ENCODE measurements at places on chromosomes 11 and 22. TPM values are rescaled to one million over a fixed set of nuclear protein-coding genes. Genes with fewer than 3 reads are reported as not detected.

GRCh38 chr11:86802601-86803051 lies 2.3 kb downstream of the PRSS23 start:
- peaks cover 57% of the 10 kb centered on the region for H3K4me1 ChIP-seq
- peak; percentile 27 for DNase-seq
- peaks cover 51% of the 10 kb centered on the region for H3K27me3 ChIP-seq
- no peak overlapping the region for H3K4me3 ChIP-seq

GRCh38 chr11:57764566-57764965 lies 3.0 kb downstream of the CTNND1 start:
- no peaks in the 10 kb centered on the region for H3K36me3 ChIP-seq
- H3K4me1 ChIP-seq: peaks cover 2% of the 10 kb centered on the region
- H3K27ac ChIP-seq: no peak overlapping the region
- H3K4me3 ChIP-seq: no peak overlapping the region
- DNase-seq: no peak

- no peak overlapping the region for H3K4me3 ChIP-seq
- no peak for DNase-seq
- no peaks in the 10 kb centered on the region for H3K27me3 ChIP-seq
- peaks cover 26% of the 10 kb centered on the region for H3K36me3 ChIP-seq
- H3K27ac ChIP-seq: peak overlapping the region; percentile 99
- peaks cover 98% of the 10 kb centered on the region for H3K4me1 ChIP-seq
These were observed 18.5 kb downstream of the IL10RA start for GRCh38 chr11:118004543-118005223.

- H3K27me3 ChIP-seq: no peaks in the 10 kb centered on the region
- peaks cover 13% of the 10 kb centered on the region for H3K4me1 ChIP-seq
- H3K27ac ChIP-seq: no peak within 1 kb of the TSS
- H3K4me3 ChIP-seq: no peak within 1 kb of the TSS
- H3K36me3 ChIP-seq: no peaks in the 10 kb centered on the region
These were observed at the start of gene BATF2 for GRCh38 chr11:64996710-64997380. Gene BATF2 (minus strand): TSS chr11:64996971. CDS start chr11:64996914, 57 bp downstream.

DNA sequence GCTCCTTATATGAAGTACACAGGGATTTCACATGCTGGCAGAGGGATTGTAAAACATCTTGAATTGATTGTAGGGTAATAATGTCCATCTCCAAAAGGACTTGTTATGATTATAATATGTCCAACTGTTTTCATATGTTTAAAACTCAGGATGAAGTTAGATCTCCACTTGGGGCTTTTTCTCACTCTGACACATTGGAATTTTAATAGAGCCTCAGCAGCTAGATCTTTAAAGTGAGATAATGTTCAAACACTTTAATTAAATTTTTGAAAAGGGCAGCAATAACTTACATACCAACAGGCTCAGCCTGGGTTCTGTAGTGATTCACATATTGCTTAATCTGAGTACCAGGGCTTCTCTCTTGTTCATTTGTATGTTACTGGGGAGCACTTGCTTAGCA lies 152.1 kb downstream of the NELL1 start:
- no peak overlapping the region for H3K27ac ChIP-seq
- no peaks in the 10 kb centered on the region for H3K36me3 ChIP-seq
- H3K4me3 ChIP-seq: no peak overlapping the region
- no peaks in the 10 kb centered on the region for H3K4me1 ChIP-seq
- H3K27me3 ChIP-seq: no peaks in the 10 kb centered on the region

- peaks cover 20% of the 10 kb centered on the region for H3K36me3 ChIP-seq
- no peaks in the 10 kb centered on the region for H3K27me3 ChIP-seq
- peak overlapping the region; percentile 94 for H3K27ac ChIP-seq
- H3K4me3 ChIP-seq: no peak overlapping the region
- peaks cover 83% of the 10 kb centered on the region for H3K4me1 ChIP-seq
- no peak for DNase-seq
These were observed 142.8 kb downstream of the MAML2 start for GRCh38 chr11:96200243-96200642.

DNA sequence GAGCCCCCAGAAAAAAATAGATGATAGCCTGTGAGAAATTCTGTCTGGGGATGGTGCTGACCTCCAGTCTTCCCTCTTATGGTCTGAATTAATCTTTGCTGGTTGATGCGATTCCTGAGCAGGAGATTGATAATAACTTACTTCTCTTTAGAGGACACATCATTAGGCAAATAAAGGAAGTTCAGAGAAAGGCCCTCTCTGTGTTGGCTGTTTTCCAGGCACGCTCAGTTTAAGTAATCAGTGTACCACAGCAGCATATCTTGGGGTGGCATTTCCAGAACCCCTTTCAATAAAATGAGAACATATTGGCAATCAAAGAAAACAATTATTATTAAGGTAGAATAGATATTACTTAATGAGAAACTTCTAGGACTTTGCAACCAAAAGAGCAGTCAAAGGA lies 1129.3 kb upstream of the RAG2 start:
- no peaks in the 10 kb centered on the region for H3K4me1 ChIP-seq
- H3K27me3 ChIP-seq: no peaks in the 10 kb centered on the region
- no peak for DNase-seq
- H3K27ac ChIP-seq: no peak overlapping the region
- no peak overlapping the region for H3K4me3 ChIP-seq
- no peaks in the 10 kb centered on the region for H3K36me3 ChIP-seq

- H3K27ac ChIP-seq: no peak overlapping the region
- no peaks in the 10 kb centered on the region for H3K27me3 ChIP-seq
- DNase-seq: no peak
- peaks cover 10% of the 10 kb centered on the region for H3K4me1 ChIP-seq
These were observed 1.4 kb upstream of the TPP1 start for GRCh38 chr11:6620636-6621035.

DNA sequence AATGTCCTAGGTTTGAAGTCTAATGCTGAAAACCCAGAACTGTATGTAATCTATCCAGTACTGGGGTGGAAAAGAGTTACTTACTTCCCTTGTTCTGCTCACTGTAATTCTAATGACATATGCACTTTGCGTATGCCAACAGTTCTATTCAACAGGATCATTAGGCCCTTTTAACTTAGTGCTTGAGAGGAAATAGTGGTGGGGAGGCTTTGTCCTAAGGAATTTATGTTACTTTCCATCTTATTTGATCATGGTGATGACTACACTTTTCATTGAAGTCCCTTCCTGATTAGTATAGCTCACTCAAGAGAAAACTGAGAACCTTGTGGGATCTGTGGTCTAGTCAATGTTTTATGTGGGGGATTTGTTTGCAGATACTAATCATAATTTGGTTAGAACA lies 348.2 kb downstream of the GUCY1A2 start:
- H3K27ac ChIP-seq: no peak overlapping the region
- H3K4me1 ChIP-seq: no peaks in the 10 kb centered on the region
- H3K36me3 ChIP-seq: no peaks in the 10 kb centered on the region
- H3K27me3 ChIP-seq: no peaks in the 10 kb centered on the region

- DNase-seq: no peak
- no peaks in the 10 kb centered on the region for H3K36me3 ChIP-seq
- no peaks in the 10 kb centered on the region for H3K27me3 ChIP-seq
- no peak overlapping the region for H3K4me3 ChIP-seq
- no peak overlapping the region for H3K27ac ChIP-seq
These were observed 7.2 kb downstream of the CHKA start for GRCh38 chr11:68113986-68114385.

DNA sequence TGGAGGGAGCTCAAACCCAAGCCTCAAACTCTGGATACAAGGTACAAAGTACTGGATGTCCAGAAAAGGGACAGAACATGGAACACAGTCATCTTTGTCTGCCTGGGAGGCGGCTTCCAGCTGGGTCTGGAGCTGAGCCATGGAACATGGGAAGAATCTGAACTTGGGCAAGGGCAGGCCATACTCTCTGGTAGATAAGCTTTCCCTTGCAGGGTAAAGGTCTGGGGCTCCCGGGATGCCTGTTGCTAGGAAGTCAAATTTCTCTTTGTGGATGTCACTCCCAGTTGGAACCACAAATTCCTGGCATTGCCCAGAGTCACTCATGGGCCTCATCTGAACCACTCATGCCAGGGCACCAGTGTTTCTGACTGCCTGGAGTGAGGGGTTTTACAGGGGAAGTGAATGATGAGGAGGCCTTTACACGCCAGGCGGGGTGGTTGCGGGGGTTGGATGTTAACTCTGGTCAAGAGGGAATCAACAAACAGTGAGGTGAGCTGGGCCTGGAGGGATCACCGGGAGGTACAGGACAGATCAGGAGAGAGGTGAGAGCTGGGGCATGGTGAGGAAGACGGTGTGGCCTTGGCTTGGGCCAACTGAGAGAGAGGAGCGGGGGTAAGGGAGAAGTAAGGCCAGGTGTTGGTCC lies 5.7 kb downstream of the FTH1 start:
- peaks cover 39% of the 10 kb centered on the region for H3K4me1 ChIP-seq
- no peak overlapping the region for H3K4me3 ChIP-seq
- peaks cover 41% of the 10 kb centered on the region for H3K36me3 ChIP-seq
- no peak overlapping the region for H3K27ac ChIP-seq

GRCh38 chr11:123778511-123778910 lies 24.2 kb upstream of the OR6X1 start:
- H3K27ac ChIP-seq: no peak overlapping the region
- H3K4me3 ChIP-seq: no peak overlapping the region
- no peaks in the 10 kb centered on the region for H3K4me1 ChIP-seq
- no peak for DNase-seq

- H3K4me3 ChIP-seq: no peak overlapping the region
- no peak for DNase-seq
- peaks cover 88% of the 10 kb centered on the region for H3K4me1 ChIP-seq
- peaks cover 41% of the 10 kb centered on the region for H3K36me3 ChIP-seq
- H3K27ac ChIP-seq: peak overlapping the region; percentile 90
These were observed 9.8 kb downstream of the UCP2 start for GRCh38 chr11:73972620-73973449.

DNA sequence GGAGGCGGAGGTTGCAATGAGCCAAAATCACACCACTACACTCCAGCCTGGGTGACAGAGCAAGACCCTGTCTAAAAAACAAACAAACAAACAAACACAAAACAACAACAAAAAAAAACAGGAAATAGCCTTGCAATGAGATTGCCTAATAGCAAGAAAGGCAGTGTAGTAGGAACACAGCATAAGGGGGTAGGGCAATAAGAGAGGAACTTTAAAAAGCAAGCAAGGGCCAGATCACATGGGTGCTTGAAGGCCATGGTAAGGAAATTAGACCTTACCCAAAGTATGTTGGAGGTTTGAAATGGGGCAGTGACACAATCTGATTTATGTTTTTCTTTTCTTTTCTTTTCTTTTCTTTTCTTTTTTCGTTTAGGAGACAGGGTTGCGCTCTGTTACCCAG lies 34.7 kb upstream of the NRIP3 start:
- no peak for DNase-seq
- no peak overlapping the region for H3K27ac ChIP-seq
- no peaks in the 10 kb centered on the region for H3K36me3 ChIP-seq
- no peak overlapping the region for H3K4me3 ChIP-seq
- peaks cover 6% of the 10 kb centered on the region for H3K27me3 ChIP-seq
- no peaks in the 10 kb centered on the region for H3K4me1 ChIP-seq

GRCh38 chr22:24271386-24271854 lies 789 bp downstream of the SPECC1L start:
- H3K27me3 ChIP-seq: no peaks in the 10 kb centered on the region
- H3K4me3 ChIP-seq: peak overlapping the region; percentile 82
- peaks cover 8% of the 10 kb centered on the region for H3K36me3 ChIP-seq
- DNase-seq: no peak
- peaks cover 39% of the 10 kb centered on the region for H3K4me1 ChIP-seq
- peak overlapping the region; percentile 82 for H3K27ac ChIP-seq

- DNase-seq: no peak
- no peak overlapping the region for H3K4me3 ChIP-seq
- no peaks in the 10 kb centered on the region for H3K36me3 ChIP-seq
- peaks cover 3% of the 10 kb centered on the region for H3K27me3 ChIP-seq
These were observed 28.3 kb upstream of the IGSF22 start for GRCh38 chr11:18754308-18754707.

- no peak for DNase-seq
- no peaks in the 10 kb centered on the region for H3K27me3 ChIP-seq
- no peak overlapping the region for H3K27ac ChIP-seq
- no peaks in the 10 kb centered on the region for H3K4me1 ChIP-seq
These were observed 99.3 kb downstream of the FDX1 start for GRCh38 chr11:110529043-110529442.

- no peaks in the 10 kb centered on the region for H3K36me3 ChIP-seq
- H3K27me3 ChIP-seq: peaks cover 6% of the 10 kb centered on the region
- H3K27ac ChIP-seq: no peak overlapping the region
- no peak for DNase-seq
- H3K4me3 ChIP-seq: no peak overlapping the region
These were observed 83.4 kb downstream of the FBLN1 start for GRCh38 chr22:45585946-45586540.

- peak; percentile 66 for DNase-seq
- no peak overlapping the region for H3K27ac ChIP-seq
- H3K27me3 ChIP-seq: peaks cover 75% of the 10 kb centered on the region
- H3K4me1 ChIP-seq: peaks cover 26% of the 10 kb centered on the region
- peak overlapping the region; percentile 76 for H3K4me3 ChIP-seq
- H3K36me3 ChIP-seq: no peaks in the 10 kb centered on the region
These were observed 657 bp downstream of the ELMOD1 start for GRCh38 chr11:107591378-107592230.

GRCh38 chr11:35917676-35918075 lies 26.2 kb upstream of the LDLRAD3 start:
- peaks cover 5% of the 10 kb centered on the region for H3K27me3 ChIP-seq
- no peaks in the 10 kb centered on the region for H3K4me1 ChIP-seq
- no peak for DNase-seq
- H3K36me3 ChIP-seq: no peaks in the 10 kb centered on the region
- no peak overlapping the region for H3K27ac ChIP-seq

DNA sequence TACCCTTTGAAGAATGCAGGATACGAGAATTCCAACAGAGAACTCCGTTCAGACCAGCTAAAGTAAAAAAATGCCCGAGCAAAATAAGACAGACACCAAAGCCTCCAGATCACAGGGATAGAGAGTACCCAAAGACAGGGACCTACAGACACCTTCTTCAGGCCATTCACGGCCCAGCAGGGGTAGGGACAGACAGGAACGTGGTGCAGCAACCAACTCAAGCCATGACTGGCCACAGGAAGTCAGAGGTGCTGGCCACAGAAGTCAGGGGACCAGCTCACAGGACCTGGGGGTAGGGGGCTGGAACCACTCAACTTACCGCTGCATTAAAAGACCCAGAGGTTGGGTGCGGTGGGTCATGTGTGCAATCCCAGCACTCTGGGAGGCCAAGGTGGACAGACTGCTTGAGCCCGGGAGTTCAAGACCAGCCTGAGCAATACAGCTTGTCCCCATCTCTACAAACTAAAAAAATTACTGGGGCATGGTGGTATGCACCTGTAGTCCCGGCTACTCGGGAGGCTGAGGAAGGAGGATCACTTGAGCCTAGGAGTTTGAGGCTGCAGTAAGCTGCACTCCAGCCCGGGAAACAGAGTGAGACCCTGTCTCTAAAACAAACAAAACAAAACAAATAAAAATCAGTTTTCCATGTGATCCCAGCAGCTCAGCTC lies 39.9 kb upstream of the COMT start:
- peaks cover 3% of the 10 kb centered on the region for H3K36me3 ChIP-seq
- H3K4me1 ChIP-seq: peaks cover 4% of the 10 kb centered on the region
- no peaks in the 10 kb centered on the region for H3K27me3 ChIP-seq
- H3K4me3 ChIP-seq: no peak overlapping the region
- DNase-seq: no peak
- H3K27ac ChIP-seq: no peak overlapping the region

Gene MS4A3
- not detected for total RNA-seq

Gene MYBPC3
- not detected for total RNA-seq

Gene ARHGAP20
- 0.05 TPM for total RNA-seq

Gene ANKK1
- 0.07 TPM for total RNA-seq

Gene ART1
- total RNA-seq: not detected

Gene SPDYC
- not detected for total RNA-seq

Gene C1QTNF5
- not detected for total RNA-seq

Gene PGM2L1
- 7.2 TPM for total RNA-seq

Gene VPS26B
- 38.8 TPM for total RNA-seq

Gene SMARCB1
- 71.3 TPM for total RNA-seq

Gene TMEM135
- 27.5 TPM for total RNA-seq

Gene MCHR1
- not detected for total RNA-seq

Gene C22orf15
- 0.31 TPM for total RNA-seq

Gene HBD
- not detected for total RNA-seq

Gene C1QTNF4
- total RNA-seq: not detected

Gene KCNJ11
- total RNA-seq: 0.10 TPM

Gene NLRP10
- not detected for total RNA-seq
